ENCODE measurements at places on chromosomes 1 and 21. TPM values are rescaled to one million over a fixed set of nuclear protein-coding genes. Genes with fewer than 3 reads are reported as not detected.

The KRTAP19-4 gene
- total RNA-seq, result not detected

The CATSPERE gene
- 0.18 TPM for total RNA-seq

The S100A2 gene
- total RNA-seq, result 28.6 TPM

The PLA2G2F gene
- total RNA-seq, result not detected

The A3GALT2 gene
- total RNA-seq, result not detected

The CCDC190 gene
- total RNA-seq, result not detected

The RSPO1 gene
- 0.09 TPM for total RNA-seq

The DTL gene
- 21.9 TPM for total RNA-seq

The TRIM67 gene
- total RNA-seq, result 0.12 TPM

The FMN2 gene
- 4.4 TPM for total RNA-seq

The FTCD gene
- not detected for total RNA-seq

The PCP4L1 gene
- not detected for total RNA-seq

The PARS2 gene
- total RNA-seq, result 4.2 TPM

The FAM78B gene
- 0.31 TPM for total RNA-seq

The OR2T35 gene
- total RNA-seq, result not detected

The CNKSR1 gene
- total RNA-seq, result 0.26 TPM

The LCE3B gene
- not detected for total RNA-seq

The CLCA1 gene
- total RNA-seq, result not detected

The PDPN gene
- not detected for total RNA-seq

The PTPRU gene
- total RNA-seq, result 7.9 TPM

The ALG14 gene
- 5.6 TPM for total RNA-seq

The EXO5 gene
- 4.3 TPM for total RNA-seq

The RGS18 gene
- total RNA-seq, result not detected

The CYP4B1 gene
- not detected for total RNA-seq

The METTL13 gene
- 45.3 TPM for total RNA-seq

The IQGAP3 gene
- total RNA-seq, result 20.8 TPM

The CYP2J2 gene
- not detected for total RNA-seq

The SPATA21 gene
- not detected for total RNA-seq

The PGLYRP3 gene
- not detected for total RNA-seq

The OR2G2 gene
- total RNA-seq, result not detected

The NBPF4 gene
- total RNA-seq, result 0.12 TPM

The IL12RB2 gene
- total RNA-seq, result 0.04 TPM

The CCDC30 gene
- total RNA-seq, result 1.2 TPM

The FCMR gene
- 4.8 TPM for total RNA-seq

The SLC45A1 gene
- total RNA-seq, result 8.6 TPM

The ACADM gene
- 43.1 TPM for total RNA-seq

The NBL1 gene
- 36.5 TPM for total RNA-seq

The NTRK1 gene
- not detected for total RNA-seq

The ZFP69B gene
- total RNA-seq, result 3.0 TPM

The RGS4 gene
- total RNA-seq, result 0.31 TPM

The TFF2 gene
- not detected for total RNA-seq

The GOLT1A gene
- total RNA-seq, result 4.6 TPM

The TAL1 gene
- total RNA-seq, result not detected

The RPE65 gene
- not detected for total RNA-seq
